Stimulated activated CD8-positive, alpha-beta memory T cell treated with anti-CD3 and anti-CD28 coated beads, Interleukin-15, amount 100 ng/mL, for 24 hours (primary cell): ENCODE measurements at places on chromosomes 11 and 22.

DNA sequence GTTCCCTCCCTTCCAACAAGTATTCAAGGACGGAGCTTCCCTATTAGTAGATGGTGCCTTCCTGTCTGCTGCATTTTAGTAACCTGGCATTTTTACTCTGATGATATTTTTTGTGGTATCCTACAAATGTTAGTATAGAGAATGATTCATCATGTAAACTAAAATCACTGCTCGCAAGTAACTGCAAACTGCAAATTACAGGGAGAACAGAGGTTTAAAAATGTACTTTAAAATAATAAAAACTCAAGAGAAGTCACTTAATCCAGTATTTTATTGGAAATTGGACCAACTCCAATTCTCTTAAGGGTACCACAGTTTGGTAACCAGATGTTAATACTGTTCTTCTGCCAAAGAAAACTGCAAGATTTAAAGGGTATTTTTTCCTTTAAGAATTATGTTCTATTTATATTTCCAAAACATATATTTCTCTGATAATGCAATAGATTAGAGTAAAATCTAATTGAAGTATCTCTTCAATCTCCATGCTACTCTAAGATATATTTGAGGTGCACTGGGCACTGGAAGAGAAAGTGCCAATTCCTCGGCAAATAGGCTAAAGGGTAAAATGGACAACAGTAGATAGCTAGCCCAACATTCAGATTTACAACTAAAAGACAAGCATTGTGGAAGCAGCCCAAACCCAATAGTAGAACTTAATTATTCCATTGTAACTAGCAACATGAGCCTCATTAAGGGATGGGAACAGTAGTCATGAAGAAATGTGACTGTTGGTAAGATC lies 298.0 kb downstream of the TTC28 start:
- no peak for DNase-seq

GRCh38 chr11:120384476-120384875 lies 48.3 kb downstream of the ARHGEF12 start:
- DNase-seq: no peak

DNA sequence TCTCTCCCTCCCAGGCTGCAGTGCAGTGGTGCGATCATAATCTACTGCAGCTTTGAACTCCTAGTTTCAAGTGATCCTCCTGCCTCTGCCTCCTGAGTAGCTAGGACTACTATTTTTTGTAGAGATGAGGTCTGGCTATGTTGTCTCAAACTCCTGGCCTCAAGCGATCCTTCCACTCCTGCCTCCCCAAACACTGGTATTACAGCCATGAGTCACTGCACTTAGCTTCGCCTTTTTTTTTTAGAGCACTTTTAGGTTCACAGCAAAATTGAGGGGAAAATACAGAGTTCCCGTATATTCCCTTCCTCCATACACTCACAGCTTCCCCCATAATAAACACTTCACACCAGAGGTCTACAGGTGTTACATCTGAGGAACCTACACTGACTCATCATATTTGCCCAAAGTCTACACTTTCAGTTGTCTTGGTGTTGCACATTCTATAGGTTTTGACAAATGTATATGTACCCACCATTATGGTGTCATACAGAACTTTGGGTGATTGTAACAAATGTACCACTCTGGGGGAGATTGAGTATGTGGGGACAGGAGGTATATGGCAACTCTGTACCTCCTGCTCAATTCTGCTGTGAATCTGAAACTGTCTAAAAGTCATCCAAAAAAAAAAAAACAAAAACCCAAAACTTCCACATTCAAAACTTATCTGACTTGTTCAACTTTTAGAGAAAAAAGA lies 11.3 kb upstream of the SLC37A4 start:
- DNase-seq: no peak

GRCh38 chr11:65211293-65212105 lies 29.8 kb downstream of the CAPN1 start:
- DNase-seq: no peak

- no peak for DNase-seq
These were observed 336.1 kb upstream of the C11orf87 start for GRCh38 chr11:109085708-109086373.

DNA sequence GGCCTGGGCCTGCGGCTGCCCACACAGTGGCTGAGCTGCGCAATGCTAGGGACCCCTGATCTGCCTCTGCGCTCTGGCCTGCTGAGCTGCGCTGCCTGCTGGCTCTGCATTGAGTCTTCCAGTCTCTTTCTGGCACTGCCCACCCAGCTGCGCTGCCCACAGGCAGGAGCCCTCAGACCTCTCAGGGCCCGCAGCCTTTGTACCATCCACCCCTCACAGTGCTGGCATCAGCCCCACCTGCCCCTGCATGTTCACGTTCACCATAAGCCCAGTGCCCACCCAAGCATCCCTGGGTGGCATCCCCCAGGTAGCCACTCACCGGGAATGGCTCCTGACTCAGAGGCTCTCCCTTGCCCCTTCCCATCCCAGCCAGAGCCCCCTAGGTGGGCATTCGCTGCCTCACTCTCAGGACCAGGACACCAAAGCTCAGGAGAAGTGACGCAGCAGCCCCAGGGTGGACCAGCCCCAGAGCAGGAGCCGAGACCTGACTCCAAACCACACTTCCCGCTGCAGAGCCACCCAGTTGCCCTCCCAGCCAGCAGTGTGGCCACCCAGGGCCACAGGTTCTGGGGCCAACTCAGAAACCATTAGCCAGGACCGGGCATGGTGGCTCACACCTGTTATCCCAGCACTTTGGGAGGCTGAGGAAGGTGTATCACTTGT lies 21.7 kb upstream of the COMT start:
- no peak for DNase-seq

DNA sequence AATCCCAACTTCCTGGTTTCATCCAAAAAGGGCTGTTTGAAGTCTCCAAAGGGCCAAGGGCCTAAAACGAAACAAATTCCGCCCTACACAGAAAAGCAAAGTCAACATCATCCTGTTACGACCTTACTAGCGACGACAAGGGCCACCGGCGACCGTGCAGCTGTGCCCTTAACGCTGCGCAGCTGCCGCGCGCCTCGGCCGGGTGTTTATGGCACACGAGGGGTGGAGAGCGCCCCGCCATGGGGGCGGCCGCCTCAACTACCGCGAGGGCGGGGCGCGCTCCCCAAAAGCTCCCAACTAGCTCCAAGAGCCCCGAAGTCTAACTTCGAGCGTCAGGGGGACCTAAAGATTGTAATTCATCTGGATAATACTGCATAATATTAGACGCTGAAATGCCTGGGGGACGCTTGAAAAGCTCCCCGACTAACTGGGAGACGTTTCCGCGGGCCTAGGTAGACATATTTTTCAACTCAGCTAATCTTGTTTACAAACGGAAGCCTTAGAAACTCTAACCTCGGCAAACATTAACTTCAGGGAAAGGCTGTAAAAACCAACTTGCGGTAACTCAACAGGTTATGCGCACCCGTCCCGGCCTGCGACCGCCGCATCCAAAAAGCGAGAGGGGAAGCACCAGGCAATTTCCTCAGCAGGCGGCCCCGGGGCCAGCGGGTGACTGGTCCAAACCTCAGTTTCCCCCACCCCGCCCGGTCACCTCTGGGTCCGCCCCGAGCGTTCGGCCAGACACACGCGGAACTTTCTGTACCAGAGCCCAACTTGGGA lies 694 bp downstream of the TMEM123 start:
- peak; percentile 48 for DNase-seq

DNA sequence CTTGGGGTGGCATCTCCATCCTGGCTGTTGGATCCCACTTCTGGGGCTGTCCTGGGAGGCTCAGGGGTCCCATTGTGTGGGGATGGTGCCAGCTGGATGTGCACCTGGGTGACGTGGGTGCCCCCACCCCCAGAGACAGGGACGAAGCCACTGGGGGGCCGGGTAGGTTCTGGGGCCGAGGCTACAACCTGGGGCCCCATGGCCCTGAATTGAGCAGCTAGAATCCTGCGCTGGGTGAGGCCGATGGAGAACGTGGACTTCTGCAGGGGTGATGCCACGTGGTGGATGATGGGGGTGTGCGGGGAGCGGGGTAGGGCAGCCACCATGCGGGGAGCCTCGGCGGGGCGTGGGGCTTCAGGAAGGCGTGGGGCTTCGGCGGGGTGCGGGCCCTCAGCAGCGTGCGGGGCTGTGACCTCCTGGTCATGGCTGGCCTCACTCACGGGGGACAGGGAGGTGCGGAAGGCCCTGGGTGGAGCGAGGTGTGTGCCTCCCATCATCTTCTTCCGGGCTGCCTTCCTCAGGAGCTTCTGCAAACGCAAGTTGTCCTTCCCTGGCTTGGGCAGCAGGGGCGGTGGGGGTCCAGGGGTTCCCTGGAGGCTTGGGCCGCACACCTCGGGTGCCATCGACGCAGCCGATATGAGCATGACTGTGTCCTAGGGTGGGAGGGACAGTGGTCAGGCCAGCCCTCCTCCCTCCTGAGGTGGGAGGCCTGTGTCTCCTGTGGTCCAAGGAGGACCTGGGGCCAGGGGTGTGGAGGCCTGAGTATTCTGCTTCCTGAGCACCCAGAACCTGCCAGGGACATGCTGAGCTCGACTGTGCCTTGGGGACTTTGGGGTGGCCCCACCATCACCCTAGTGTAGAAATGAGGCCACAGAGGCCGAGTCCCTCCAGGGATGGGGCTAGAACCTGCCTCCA lies 1.5 kb downstream of the PRR33 start:
- no peak for DNase-seq

DNA sequence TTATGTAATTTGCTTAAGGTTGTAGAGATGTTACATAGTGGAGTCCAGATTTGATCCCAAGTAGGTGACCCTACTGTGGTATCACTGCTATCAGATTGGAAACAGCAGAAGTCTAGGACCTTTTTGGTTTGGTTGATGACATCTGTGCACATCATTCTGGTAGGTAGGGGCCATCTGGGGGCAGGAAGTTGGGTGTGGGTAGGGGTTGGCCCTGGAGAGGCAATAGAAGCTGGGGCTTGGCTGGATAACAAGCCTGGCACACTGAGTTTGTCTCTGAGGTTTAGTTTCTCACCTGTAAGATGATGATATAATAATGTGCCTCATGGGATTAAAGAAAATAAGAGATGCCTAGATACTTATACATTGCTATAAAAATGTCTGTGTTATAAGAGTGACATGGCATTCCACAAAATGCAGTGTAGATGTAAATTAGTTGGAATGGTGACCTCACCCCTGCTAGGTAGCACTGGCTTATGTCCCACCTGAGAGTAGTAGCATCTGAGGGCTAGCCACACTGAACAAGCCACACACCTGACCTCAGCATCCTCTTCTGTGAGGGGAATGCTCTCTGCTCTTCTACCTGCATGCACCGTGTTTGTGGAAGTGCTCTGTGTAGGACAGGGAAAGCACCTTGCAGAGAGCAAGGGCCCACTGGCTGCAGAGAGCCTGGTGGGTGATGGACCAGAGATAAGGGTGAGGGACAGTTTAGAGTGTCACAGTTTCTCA lies 36.9 kb downstream of the PTPRJ start:
- DNase-seq: no peak

- DNase-seq: no peak
These were observed 64.1 kb upstream of the BIRC3 start for GRCh38 chr11:102253020-102253715.

- DNase-seq: no peak
These were observed 50.4 kb downstream of the TCP11L1 start for GRCh38 chr11:33089776-33090175.

GRCh38 chr11:2931420-2931746 lies 2.2 kb upstream of the PHLDA2 start:
- no peak for DNase-seq

GRCh38 chr22:30947816-30948454 lies 20.6 kb downstream of the MORC2 start:
- DNase-seq: no peak

DNA sequence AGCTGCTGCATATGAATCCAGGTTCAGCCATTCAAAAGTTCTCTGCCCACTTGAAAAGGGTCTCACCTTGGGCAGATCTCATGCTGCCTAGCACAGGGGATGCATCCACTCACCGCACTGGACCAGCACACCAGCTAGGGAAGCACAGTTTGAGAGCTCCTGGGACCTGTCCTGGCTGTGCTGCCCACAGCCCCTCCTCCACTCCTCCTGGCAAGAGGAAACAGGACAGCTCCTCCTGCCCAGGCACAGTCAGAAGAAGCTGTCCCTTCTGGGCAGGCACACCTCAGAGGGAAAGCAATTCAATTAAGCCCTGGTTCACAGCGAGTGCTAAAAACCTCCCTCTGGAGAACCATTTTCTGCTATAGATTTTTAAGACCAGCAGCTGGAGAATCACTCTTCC lies 146.7 kb downstream of the ST3GAL4 start:
- DNase-seq: no peak

DNA sequence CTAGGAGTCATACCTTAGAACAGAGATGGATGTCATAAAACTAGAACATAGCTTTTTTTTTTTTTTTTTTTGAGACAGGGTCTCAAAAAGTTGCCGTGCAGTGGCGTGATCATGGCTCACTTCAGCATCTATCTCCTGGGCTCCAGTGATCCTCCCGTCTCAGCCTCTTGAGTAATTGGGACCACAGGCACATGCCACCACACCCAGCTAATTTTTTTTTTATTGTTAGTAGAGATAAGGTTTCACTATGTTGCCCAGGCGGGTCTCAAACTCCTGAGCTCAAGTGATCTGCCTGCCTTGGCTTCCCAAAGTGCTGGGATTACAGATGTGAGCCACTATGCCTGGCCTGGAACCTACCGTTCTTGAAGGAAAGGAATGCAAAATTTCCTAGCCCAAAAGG lies 8.8 kb upstream of the CEP295 start:
- DNase-seq: no peak

GRCh38 chr11:46529095-46529905 lies 64.5 kb downstream of the AMBRA1 start:
- DNase-seq: peak; percentile 45

DNA sequence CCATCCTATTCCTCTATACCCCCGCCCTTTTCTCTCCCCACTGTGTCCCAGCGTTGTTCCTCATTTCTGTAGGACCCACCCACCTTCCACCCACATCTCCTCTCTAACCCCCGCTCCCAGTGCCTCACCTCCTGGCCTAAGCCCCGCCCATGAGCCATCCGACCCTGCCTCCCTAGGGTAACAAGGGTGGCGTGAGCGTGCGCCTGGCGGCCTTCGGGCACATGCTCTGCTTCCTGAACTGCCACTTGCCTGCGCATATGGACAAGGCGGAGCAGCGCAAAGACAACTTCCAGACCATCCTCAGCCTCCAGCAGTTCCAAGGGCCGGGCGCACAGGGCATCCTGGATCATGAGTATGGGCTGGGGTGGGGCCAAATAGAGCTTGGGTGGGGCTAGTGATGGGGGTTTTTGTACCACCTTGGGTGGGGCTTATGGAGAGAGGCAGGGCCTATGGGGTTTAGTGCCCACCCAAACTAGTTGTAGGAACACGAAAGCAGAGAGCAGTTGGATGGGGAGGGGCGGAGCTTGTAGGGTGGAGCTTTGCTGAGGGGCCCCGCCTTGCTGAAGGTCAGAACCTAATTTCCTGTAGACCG lies 4.5 kb downstream of the INPP5J start:
- no peak for DNase-seq
